Smooth muscle cell of the coronary artery (primary cell): ENCODE measurements at places on chromosomes 7 and 10. TPM values are rescaled to one million over a fixed set of nuclear protein-coding genes. Genes with fewer than 3 reads are reported as not detected.

The ZNF438 gene
- total RNA-seq, result 1.8 and 2.2 TPM in 2 replicates

The CTAGE8 gene
- 0.12 TPM in 1 of 2 replicates, not detected in the other for total RNA-seq

The TMEM140 gene
- total RNA-seq, result 3.4 and 11.5 TPM in 2 replicates

The PDE1C gene
- total RNA-seq, result 6.1 and 53.9 TPM in 2 replicates

The EPO gene
- not detected in 2 replicates for total RNA-seq

The ZNF804B gene
- not detected in 2 replicates for total RNA-seq
